ENCODE measurements at places on chromosomes 2 and 18.

DNA sequence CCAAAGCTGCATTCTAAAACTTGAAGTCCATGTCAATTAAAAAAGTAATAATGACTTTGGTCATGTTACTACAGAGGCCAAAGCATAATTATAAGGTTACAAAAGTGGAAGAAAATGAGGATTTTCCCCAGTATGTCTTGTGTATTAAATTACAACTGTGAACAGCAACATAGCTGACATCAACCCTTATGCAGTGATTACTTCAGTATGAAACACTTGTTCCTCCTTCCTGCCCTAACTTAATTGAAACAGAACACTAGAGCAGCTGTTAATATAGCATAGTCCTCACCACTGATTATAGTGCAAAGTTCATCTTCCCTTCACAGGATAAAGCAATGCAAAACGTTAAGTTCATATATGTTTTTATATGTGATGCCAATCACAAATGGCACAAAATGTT lies 29.9 kb downstream of the EPB41L3 start:
- no peak for DNase-seq

DNA sequence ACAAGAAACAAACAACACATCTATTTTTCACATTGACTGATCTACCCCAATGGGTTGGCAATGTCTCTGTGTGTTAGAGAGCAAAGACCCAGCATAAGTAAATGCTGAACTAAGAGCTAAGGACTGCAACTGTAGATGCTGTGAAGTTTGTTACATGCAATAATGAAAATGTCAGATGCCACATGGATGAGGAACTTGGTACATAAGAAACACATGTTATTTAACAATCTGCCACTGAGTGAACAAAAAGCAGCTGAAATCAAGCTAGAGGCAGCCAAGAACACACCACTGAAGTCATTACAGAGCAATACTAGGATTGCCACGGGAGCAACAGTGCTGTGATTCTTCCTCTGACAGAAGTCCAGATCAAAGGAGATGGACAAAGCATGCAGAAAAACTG lies 389.4 kb downstream of the CDH2 start:
- no peak for DNase-seq

GRCh38 chr2:85692039-85692645 lies 2.0 kb upstream of the GNLY start:
- no peak for DNase-seq

GRCh38 chr2:10476723-10477442 lies 28.8 kb upstream of the ODC1 start:
- no peak for DNase-seq

GRCh38 chr2:105954891-105955290 lies 210.2 kb downstream of the NCK2 start:
- DNase-seq, result no peak

- DNase-seq, result no peak
These were observed 94.5 kb downstream of the GYPC start for GRCh38 chr2:126750506-126750905.

- no peak for DNase-seq
These were observed 33.5 kb upstream of the ATG16L1 start for GRCh38 chr2:233217892-233218377.

GRCh38 chr18:62741584-62741983 lies 26.2 kb downstream of the PHLPP1 start:
- no peak for DNase-seq

- DNase-seq, result no peak
These were observed 17.3 kb downstream of the PHLPP1 start for GRCh38 chr18:62732617-62733016.

DNA sequence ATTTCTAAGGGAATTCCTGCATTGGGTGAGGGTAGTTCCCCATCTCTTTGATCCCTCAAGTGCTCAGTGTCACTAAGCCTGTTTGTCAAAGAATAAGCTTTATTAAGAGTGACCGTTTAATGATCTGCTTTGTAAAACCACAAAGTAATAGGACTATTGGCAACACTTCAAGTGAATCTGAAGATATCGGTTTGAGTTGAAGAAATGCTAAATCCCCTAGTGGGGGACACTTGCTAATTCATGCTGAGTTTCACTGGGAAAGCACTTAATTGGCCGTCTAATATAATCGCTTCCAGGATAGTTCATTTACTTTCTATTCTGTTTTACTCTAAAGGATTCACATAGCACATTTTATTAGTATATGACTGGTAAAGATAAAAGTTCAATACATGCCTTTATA lies 54.4 kb downstream of the DTNA start:
- no peak for DNase-seq

DNA sequence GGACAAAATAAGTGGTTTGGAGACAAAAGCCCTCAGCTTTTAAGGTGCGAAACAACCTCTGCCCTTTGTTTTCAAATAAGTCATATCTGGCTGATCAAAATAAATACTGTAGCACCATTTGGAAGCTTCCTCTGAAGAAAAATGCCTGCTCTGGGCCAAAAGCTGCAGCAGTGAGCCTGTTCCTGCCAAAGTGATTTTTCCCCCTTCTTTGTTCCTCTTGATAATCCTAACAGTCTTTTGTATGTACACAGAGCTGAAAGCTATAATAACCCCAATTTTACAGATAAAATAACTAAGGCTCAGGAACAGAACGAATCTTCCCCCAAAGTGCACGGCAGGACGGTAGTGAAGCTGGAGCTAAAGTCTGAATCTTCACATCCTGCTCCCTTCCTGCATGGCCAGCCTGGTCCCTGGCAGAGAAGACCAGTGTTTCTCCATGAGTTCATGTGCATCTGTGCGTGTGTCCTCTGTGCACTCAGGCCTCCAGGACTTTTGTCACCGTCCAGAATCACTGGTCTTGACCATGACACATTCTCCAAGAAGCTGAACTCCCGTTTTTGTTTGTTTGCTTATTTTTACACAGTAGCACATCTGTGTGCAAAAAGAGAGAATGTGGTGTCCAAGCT lies 2114.1 kb upstream of the PIK3C3 start:
- no peak for DNase-seq

GRCh38 chr18:76571689-76572088 lies 76.6 kb upstream of the ZNF516 start:
- DNase-seq, result no peak

GRCh38 chr2:170514140-170514539 lies 201.0 kb upstream of the SP5 start:
- no peak for DNase-seq

GRCh38 chr2:209501579-209501978 lies 77.7 kb downstream of the MAP2 start:
- DNase-seq, result no peak

DNA sequence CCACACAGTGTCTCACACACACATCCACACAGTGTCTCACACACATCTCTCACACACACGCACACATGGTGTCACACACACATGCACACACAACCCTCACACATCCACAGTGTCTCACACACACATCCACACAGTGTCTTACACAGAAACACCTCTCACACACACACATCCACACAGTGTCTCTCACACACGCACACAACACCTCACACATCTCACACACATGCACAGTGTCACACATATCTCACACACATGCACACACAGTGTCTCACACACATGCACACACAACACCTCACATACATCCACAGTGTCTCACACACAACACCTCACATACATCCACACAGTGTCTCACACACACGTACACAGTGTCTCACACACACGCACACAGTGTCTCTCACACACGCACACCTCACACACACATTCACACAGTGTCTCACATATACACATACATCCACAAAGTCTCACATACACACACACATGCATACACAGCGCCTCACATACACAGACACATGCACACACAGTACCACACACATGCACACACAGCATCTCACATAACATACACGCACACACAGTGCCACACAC lies 473.9 kb upstream of the HS6ST1 start:
- no peak for DNase-seq

DNA sequence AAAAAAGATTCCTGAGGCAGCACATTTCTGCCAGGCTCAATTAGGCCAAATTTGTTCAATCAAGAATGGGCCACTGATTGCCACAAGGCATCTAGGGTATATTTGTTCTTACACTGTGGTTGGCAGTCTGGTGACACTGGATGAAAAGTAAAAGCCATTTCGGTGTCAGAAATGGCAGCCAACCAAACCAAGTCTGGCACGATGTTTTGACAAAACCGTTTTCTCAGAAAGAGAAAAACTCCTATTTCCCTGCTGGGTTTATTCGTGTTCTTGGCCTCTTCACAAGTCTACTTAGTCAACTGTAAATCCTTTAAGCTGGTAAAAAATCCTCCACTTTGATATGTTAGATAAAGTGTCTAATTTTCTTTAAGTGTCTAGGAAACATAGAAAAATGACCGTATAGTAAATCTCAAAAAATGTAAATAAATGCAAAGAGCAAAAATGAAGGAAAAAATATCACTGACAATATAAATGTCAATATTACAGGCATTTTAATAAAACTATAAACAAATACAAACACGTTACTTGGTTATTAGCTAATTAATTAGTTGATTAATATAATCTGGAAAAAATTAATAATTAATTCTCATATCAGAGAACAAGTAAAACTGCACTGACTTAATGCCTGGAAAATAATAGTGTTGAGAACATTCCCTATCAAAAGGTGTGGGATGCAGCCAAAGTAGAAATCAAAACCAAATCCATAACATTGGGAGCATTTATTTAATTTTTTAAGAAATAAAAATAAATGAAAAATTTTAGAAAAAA lies 182.0 kb upstream of the ZNF804A start:
- no peak for DNase-seq

GRCh38 chr2:200786826-200787225 lies 24.9 kb upstream of the BZW1 start:
- no peak for DNase-seq

DNA sequence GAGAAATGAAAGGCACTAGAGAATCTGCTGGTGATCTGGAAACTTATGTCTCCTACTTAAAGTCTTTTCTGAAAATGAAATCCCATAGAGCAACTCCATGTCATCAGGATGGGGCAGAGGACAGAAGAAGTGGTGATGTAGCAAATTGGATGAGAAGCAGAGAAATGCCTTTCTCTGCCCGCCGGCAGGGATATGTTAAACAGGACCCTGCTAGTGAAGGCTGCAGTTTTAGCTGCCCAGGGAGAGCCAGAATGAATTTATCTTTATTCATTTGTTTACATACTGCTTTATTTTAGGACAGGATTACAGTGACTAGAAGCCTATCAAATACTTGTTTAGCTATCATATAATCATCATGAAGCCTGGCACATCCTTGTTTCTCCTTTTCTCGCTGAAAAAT lies 247.0 kb downstream of the DOK6 start:
- DNase-seq, result no peak

GRCh38 chr2:123596621-123597020 lies 428.5 kb upstream of the CNTNAP5 start:
- no peak for DNase-seq

- no peak for DNase-seq
These were observed 58.5 kb upstream of the CTLA4 start for GRCh38 chr2:203809084-203809521.

GRCh38 chr2:71620851-71621251 lies 167.5 kb downstream of the DYSF start:
- no peak for DNase-seq

DNA sequence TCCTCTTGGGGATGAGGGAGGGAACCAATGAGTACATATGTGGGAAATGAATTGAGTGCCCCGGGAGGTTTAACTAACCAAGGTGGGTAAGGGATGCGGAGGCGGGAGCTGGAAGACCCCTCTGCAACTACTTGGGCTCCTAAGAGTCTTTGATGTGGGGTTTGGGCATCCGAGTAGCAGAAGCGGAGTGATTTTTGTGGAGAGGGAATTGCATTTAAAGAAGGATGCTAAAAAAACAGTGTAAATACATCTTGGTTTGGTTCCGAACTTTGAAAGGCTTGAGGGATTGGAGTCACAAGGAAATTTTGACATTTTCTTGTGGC lies 215.7 kb downstream of the MCFD2 start:
- no peak for DNase-seq

DNA sequence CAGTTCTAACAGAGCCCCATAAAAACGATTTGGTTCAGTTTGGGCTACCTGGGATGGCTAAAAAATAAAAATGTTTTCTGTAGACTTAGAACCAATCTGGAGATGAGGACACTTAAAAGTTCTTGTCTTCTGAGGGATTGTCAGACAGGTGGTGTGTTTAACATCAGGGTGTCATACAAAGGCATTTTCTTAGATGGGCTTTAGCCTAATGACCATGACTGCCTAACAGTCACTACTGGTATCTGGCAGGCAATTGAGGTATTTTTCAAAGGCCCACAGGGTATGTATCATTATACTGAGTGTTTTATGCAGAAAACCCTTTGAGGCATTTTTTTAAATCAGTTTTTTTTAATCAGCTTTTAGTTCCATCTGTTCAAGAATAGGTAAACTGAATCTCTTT lies 341.4 kb downstream of the PARD3B start:
- DNase-seq, result no peak

GRCh38 chr2:145692971-145693478 lies 1173.1 kb upstream of the ZEB2 start:
- DNase-seq, result no peak

DNA sequence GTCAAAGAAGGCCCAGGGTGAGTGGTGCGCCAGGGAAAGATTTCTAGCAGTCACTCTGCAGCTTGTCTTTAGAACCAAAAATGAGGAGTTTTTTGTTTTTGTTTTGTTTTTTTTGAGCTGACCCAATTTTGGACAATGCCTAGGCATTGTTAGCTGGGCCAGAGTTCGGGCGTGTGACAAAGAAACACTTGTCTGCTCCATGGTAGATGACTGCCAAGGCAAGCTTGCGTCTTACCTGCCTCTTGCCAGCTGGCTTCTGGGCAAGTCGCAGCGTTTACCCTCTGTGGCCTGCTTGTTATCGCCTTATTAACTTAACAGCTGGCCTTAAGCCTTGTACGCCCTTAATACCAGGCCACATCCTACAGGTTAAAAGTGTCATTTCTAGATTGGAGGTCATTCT lies 114.3 kb downstream of the GALNT1 start:
- DNase-seq, result no peak

DNA sequence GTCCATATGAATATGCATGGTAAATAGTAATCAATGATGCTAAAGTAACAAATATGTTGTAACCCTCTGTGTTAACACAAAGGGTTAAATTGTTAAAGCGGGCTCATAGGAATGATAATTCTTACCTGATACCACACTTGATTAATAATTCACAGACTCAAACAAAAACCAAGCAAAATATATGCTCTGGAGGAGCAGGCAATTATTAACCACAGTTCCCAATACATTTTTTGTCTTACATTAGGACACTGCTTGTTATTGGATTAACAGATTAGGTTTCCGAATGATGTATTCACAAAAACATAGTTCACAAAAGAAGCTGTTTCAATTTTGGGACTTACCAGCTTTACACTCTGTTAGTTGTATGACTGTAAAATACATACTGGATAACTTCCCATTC lies 300.9 kb upstream of the LRRTM4 start:
- no peak for DNase-seq

- no peak for DNase-seq
These were observed 507.4 kb upstream of the MYT1L start for GRCh38 chr2:2838548-2838845.

DNA sequence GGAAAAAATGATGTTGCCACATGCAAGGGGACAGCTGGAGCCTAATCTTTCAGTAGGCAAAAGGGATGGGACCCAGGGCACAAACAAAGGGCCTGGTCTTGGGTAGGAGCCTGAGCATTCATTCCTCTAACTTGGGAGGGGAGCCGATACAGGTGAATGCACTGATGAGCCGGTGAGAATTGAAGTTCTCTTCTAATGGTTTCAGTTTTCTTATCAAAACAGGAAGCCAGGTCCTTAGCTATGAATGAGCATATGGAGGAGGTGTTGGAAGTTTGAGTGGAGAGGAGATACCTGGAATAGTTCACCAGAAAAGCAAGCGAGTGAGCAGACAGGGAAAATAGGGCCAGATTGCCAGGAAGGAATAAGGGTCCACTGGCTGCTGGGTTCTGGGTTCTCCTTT lies 10.1 kb downstream of the DPP4 start:
- DNase-seq, result no peak

- no peak for DNase-seq
These were observed 196.9 kb downstream of the TNS1 start for GRCh38 chr2:217805668-217806481.

Data from mucosa of descending colon (tissue), 3 donors.